ENCODE measurements at places on chromosomes 3 and 15.

- DNase-seq, result no peak
Measured at GRCh38 chr3:159711560-159712333, 276.9 kb upstream of the IL12A start.

DNA sequence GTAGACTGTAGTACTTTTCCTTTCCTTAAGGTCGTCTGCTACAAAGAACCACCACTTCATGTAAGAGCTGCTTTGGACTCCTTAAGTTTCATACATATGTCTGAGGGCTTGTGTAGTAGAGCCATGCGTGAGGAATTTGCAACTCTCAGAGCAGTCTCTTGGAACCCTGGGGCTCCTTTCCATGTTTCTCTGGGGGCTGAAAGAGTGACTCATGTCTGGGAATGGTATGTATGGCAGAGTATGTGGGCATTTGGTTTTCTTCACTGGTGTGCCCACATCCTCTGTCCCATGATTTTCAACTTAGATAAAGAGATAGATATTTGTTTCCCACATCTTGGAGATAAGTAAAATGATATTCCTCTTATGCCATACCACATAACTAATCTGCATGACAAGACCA is 20.6 kb upstream of the RBM5 start:
- DNase-seq, result no peak

GRCh38 chr3:52176951-52177700 is 20.8 kb upstream of the ALAS1 start:
- DNase-seq, result no peak

- DNase-seq, result no peak
Measured at GRCh38 chr3:58001086-58001467, 7.1 kb upstream of the FLNB start.

DNA sequence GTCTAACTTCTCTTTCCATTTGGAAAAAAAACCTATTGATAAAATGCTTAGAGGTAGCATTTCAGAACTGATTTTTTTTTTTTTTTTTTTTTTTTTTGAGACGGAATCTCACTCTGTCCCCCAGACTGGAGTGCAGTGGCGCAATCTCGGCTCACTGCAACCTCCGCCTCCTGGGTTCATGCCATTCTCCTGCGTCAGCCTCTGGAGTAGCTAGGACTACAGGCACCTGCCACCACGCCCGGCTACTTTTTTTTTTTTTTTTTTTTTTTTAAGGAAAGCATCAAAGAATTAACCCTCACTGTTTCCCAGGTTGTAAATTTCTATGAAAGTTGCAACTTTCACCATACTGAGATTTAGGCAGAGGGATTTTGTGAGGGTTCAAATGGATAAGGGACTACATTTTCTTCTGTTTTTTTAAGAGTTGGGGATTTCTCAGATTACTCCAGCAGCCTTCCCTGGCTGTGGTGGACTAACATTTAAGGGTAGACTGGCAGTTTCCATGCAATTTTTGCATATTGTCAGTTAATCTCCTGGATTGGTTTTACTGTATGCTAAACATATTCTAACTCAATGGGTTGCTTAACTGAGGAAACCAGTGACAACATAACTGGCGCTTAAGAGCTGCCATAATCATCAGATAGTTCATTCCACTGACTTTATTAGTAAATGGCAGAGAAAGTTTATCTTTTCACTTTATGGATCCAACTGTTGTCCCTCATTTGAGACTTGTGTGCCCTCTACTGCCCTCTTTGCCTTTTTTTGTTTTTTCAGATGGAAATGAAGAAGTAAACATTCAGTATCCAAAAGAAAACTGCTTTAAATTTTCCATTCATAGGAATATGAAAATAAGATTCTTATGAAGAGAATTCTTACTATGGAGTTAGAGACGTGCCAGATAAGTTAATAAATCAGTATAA is 93.7 kb downstream of the NPTN start:
- no peak for DNase-seq
